Kasumi-1 (cell line): ENCODE measurements at places on chromosomes 2 and 18.

DNA sequence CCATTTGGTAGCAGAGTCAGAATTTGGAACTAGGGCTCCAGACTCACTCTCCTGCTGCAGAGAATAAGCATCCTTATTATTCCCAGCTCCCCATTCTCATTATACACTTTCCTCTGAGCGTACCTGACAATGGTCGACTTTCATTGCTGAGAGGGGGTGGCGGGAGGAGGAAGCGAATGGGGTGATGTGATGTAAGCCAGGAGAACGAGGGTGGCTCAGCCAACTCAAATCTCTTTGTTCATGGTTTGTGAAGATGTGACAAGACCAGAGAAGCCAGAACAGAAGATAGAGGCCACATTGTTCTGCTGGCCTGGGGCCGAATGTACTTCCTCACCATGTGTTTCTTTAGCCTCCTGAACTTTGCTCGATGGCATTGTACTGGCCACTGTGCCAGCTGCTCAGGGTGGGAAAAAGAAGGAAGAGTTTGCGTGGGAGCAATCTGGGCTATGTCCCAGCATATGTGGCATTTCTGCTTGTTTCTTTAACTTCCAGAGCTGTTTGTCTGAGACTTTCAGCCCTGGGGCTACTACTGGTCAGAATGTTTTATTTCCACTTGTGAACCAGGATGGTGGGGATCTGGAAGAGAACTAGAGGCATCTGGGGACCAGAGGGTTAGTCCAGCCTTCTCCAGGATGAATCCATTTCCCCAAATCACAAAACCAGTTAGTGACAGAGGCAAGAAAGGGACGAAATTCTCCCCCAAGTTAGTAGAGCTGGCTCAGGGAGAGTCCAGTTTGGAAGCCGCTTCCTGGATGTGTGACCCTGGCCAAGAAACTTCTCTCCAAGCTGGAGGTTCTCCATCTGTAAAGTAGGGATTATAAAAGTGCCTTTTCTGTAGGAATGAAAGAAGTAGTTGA, 62.6 kb downstream of the MOGAT1 start:
- DNase-seq: no peak

GRCh38 chr18:76443519-76444445, 51.3 kb downstream of the ZNF516 start:
- DNase-seq: no peak

DNA sequence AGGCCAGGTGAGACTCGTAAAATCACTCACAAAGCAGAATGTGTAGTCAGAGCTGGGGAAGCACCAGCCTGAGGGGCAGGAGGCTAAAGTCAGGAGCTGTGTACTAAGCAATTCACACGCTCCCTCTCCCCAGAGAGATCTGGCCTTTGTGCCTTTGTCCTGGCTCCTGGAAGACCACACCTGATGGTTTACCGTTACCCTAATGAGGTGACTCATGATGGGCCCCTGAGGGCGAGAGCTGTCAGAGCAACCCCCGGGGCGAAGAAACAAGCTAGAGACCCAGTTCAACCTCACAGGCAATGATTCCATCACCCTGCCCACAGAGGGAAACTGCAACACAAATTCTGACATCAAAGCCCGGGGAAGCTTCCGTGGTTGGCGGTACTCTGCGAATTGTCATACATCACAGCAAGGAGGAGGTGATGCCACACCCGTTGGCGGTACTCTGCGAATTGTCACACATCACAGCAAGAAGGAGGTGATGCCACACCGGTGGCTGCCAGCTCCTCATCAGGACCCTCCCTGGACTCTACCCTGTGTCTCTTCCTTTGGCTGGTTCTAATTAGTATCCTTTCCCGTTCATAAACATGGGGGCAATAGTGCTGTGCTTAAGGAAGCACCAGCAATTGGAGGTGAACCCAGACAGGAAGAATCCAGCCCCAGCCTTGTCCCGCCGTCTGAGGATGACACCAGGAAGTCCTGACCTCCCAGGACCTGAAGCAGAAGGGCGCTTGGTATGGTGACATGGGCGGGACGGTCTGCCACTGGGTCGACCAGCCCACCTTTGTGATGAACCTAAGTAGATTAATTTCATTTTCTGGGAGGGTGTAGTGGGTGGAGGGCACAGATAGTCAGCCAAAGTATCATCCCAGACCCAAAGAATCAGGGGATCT, 30.5 kb downstream of the B3GNT7 start:
- DNase-seq: no peak

DNA sequence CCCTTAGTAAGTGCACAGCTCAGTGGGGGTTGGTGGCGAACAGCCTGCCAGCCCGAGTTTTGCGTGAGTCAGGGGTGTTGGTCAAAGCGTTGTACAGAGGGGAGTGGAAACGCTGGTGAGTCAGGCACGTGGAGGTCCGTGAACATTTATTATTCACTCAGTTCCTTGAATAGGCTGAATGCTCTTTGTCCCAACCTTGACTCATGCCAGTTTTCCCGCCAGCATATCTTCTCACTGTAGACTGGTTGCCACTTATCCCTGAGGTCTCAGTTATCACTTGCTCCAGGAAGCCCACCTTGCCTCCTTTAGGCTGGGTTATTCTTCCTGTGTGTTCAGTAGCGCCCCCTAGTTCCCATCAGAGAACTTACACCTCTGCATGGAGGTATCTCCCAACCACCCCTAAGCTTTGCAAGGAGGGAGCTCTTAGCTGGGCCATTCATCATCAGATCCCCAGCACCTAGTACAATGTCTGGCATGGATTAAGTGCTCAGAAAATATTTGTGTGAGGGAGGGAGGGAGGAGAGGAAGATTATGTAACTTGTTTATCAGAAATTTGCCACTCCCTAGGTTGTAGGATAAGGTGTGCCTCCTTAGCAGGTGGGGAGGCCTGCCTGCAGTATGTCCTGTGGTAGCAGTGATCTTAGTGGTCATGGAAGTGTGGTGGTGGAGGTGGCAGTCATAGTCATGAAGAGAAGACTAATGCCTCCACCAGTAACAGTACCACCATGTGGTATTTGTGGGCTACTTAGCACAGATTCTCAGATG, 72.1 kb downstream of the CABLES1 start:
- DNase-seq: peak; percentile 14

- no peak for DNase-seq
Observed at GRCh38 chr2:6639929-6640620, 225.6 kb downstream of the CMPK2 start.

DNA sequence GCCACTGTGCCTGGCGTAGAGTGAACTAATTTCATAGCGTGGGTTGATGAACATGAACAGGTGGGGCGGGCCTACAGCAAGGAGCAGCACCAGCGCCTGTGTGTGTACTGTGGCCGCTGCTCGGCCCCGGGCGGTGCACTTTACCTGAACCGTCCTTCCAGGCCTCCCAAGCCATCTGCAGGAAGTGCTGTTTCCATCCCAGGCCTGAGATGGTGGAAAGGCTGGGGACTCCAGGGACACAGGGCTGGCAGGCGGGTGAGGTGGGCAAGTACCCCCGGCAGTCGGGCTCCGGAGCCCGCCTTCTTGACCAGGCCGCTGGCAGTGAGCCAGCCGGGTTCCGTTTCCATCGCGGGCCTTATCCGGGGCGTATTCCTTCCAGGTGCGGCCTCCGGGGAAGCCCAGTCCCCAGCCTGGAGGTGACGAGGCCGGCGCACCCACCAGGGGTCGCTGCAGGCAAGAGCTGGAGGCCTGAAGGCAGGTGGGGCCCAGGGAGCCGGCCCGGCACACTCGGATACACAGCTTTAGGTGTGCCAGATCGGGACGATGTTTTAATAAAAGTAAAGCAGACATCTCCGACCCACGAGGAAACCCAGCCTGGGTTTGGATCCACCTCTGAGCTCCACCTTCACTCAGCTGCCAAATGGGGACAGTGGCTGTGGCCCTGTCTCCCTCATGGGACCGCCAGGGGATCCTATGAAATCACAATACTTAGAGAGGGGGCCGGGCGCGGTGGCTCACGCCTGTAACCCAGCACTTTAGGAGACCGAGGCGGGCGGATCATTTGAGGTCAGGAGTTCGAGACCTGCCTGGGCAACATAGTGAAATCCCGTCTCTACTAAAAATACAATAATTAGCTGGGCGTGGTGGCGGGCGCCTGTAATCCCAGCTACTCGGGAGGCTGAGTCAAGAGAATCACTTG, 22.7 kb upstream of the PDIA6 start:
- DNase-seq: peak; percentile 42
